Midbrain (tissue), 1 donor: ENCODE measurements at places on chromosomes 3 and 15.

DNA sequence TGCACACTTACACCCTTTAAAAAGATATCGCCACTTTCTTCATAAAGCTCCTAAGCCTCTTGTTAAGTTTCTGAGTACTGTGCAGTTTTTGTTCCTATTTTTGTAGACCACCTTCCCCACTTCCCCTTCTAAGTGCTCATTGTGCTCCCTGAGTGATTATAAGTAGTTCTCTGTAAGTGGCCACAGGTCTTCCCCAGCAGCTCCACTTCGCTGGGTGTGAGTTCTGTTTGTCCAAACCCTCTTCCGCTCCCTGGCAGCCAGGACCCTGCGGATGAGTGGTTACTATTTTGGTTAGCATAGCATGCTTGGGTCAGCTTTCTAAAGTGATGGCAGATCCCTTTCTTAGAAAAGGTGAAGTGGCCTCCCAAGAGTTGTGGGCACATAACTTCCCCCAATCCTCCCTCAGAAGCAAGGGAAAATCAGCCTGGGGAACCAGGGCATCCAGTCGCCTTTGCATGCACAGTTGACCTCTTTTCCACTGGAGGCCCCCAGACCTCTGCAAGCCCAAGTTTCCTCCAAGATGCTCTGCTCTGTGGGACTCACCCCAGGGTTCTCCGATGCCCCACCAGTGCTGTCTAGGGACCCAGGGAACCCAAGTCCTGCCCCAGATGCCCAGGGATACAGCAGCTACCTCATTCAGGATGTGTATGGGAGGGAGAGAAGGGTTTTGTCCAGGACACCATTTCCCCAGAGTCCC is 69.6 kb downstream of the ATP10A start:
- DNase-seq = no peak

- DNase-seq = no peak
These were observed 3.5 kb upstream of the MNS1 start for GRCh38 chr15:56468401-56468800.

DNA sequence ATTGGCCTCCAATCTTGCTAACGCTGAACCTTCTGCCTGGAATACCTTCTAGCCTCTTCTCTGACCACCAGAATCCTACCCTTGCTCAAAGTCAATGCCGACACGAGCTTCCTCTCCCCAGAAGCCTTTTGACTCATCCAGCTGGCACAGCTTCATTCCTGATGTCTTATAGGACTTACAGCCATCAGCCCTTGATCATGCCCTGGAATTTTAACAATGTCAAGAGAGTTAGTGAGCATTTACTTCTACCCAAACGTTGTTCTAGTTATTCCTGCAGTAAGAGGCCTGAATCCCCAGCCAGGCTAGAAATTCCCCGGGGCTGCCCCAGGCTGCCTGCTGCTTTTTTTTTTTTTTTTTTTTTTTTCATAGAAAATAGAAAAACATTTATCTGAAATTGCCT is 3.9 kb downstream of the CYP1A2 start:
- no peak for DNase-seq

GRCh38 chr3:127000761-127001160 is 17.8 kb downstream of the PLXNA1 start:
- no peak for DNase-seq

DNA sequence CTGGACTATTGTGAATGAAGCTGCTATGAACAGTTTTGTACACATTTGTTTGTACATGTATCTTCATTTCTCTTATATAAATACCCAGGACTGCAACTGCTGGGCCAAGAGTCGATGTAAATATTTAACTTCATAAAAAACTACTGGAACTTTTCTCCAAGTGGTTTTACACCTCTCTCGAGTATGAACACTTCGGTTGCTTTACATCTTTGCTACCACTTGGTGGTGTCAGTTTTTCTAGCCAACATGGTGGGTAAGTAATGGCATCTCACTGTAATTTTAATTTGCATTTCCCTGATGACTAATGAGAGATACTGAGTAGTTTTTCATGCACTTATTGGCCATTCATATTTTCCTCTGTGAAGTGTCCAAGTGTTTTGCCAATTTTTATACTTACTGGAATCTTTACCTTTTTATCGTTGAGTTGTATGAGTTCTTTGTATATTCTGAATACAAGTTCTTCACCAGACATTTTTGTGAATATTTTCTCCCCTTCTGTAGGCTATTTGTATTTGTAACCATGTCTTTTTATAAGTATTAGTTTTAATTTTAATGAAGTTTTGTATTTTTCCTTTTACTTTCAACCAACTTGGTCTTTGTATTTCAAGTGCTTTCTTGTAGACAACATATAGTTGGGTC is 44.4 kb downstream of the PCOLCE2 start:
- DNase-seq = no peak

- no peak for DNase-seq
These were observed 171.7 kb downstream of the RORA start for GRCh38 chr15:61057376-61057775.

DNA sequence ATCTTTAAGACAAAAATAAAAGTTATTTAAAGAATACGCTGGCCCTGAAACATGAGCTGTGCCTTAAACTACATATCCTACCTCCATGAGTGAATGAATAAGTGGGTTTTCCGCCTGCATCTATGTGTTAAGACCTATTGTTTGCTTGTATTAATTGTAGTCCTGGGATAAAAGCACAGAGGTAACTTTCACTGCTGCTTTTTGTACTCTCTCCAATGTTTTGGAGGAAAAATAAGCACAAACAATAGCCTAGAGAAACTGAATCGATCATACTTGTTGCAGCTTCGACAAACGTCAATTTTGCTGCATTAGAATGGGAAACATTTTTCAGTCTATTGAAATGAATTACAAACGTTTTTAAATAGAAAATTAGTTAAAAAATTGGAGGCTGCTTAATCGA is 1.3 kb upstream of the CTNNB1 start:
- no peak for DNase-seq
